ENCODE measurements at places on chromosomes 7 and 10.

DNA sequence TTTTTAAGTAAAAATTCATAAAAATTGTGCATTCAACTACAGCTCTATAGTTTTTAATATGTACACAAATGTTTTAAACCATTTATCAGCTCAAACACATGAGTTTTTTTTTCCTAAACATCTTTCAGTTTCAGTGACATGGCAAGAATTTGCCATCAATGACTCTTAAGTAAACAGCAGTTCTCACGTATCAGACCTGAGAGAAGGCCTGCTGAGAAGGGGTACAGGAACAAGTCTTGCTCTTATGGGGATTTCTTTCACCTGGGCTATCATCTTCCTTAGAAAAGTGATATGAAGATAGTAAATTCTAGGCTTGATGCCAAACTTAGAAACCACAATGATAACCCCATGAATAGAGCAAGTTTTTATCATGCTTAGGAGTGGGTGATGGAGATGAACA is 467.8 kb downstream of the ARL4A start:
- no peak for DNase-seq

- DNase-seq = no peak
These were observed 188.5 kb upstream of the FERD3L start for GRCh38 chr7:19333706-19334105.

DNA sequence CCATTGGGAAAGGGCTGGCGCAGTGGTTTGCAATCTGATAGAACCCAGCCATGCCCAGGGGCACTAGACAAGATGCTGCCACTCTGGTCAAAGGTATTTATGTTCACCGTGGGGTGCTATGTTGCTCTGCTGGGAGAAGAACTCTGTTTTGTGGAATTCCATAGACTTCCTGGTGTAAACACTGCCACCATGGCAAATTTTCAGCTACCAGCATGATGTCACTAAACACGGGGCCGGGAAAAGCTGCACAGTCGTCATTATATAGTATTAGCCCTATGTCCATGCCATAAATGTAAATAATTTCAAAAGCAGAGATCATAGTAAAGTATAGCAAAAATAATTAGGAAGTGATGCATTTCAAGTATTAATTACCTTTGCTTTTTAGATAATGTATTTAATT is 500.6 kb downstream of the PARD3 start:
- no peak for DNase-seq

GRCh38 chr10:86207226-86207625 is 159.4 kb downstream of the GRID1 start:
- no peak for DNase-seq

GRCh38 chr7:6221340-6222319 is 50.8 kb downstream of the CYTH3 start:
- DNase-seq = no peak

DNA sequence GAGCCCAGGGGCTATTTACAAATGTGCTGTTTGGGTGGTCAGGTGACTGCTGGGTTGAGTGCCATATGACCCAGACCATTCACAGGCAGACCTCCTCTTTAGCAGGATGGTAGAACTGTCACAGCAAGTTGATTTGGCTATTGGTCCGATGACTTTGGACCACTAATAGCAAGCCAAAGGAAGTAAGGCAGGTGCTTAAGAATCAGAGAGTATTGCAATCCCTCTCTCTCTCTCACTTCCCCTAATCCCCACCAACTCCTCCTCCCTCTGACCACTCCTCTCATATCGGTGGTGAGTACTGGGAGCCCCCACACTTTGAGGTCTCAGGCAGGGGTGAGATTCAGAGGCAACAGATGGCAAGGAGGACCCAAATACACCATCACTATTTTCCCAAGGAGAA is 165.3 kb downstream of the TRIL start:
- no peak for DNase-seq

DNA sequence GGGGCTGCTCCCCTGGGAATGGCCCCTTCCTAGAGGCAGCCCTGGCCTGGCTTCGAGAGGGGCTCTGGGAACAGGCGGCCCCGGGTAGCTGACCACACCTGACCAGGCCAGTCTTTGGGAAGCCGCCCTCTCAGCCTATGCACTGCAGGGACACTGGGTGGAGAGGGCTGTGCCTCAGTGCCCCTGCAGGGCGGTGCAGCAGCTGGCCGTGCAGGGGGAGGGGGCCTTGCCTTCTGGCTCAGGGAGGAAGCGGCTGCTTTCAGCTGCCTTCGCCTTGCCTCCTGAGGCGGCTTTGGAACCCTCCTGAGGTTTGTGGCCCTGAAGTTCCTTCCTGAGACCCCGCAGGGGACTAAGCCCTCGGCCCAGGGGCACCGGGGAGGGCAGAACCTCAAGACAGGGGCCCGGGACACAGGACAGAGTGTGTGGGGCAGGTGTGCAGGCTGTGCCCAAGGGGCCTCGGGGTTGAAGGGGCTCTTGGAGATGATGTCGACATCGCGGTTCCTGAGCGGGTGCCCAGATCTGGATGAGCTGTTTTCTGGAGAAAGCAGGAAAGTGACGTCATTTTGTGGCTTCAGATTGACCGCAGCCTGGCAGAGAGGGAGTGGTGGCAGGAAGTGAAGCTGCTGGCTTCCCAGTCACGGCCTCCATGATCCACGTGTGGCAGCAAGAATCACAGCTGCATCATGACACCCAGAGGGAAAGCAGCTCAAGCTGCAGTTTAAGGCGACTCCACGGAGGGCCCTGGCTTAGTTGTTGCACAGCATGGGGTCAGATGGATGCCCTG is 17.7 kb downstream of the ADAM8 start:
- DNase-seq = peak; percentile 89

GRCh38 chr7:142749218-142749993 is at the start of gene PRSS1:
Gene PRSS1, plus strand, starts transcription at chr7:142749472. Its CDS starts 13 bp downstream, at chr7:142749485.
- DNase-seq = no peak

- no peak for DNase-seq
These were observed 18.1 kb upstream of the GSTK1 start for GRCh38 chr7:143245123-143245522.

DNA sequence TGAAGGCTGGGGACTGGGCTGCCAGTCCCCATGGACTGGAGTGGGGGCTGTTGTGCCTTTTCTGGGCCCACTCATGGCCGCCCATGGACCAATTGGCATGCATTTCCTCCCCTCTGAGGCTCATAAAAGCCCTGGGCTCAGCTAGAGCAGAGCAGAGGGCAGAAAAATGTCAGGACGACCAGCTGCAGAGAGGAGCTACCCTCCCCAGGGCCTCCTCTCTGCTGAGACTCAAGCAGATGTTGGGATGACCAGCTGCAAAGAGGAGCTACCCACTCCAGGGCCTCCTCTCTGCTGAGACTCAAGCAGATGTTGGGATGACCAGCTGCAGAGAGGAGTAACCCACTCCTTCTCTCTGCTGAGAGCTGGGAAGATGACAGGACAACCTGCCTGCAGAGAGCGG is 20.3 kb upstream of the NUB1 start:
- no peak for DNase-seq

- no peak for DNase-seq
These were observed 8.9 kb downstream of the CDK14 start for GRCh38 chr7:90605055-90605454.

DNA sequence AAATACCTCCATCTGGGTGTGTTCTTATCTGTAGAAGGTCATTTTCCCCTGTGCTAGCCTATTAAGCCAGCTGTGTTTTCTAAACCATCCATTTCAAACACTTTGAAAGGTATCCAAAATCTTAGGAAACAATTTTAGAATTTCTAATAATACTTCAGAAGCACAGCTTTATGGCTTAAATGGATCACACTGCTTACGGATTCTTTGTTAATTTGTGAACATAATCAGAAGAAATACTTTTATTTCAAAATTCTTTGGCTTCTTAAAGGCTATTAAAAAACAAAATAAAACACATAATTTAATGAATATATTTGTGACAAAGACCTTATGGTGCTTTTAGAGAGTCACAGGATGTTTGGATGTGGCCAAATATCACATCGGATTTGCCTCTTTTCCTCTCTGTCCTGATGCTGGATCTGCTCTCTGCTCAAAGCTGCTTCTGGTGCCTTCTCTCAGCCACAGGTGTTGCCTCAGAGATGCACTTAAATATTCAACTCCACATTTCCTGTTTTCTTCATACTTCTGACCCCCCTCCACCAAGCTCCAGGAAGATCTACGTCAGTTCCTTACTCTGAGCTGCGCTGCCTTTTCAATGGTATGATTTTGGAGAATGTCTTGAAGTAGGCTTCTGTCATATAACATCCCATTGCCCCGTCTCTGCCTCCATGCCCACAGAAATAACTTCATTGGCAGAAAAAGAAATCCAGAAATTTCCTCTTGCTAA is 230.6 kb downstream of the MLLT10 start:
- DNase-seq = no peak

DNA sequence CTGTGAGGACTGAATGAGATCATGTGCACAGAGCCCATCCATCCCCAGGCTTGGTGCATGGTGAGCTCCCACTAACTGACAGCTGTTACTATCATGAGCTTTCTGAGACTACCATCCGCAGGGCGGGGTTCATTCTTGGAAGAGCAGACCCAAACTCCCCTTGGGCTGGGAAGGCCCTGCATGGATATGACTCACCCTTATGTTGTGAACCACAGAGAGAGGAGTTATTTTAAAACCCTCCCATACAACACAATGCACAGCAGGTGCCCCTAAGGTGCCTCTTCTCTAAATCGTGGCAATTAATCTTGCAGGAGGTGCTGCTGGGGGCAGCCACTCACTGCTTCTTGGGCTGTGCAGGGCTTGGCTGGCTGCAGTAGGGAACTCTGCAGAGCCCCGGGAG is 219.1 kb downstream of the GFRA1 start:
- DNase-seq = no peak

GRCh38 chr10:101614663-101615524 is 26.8 kb downstream of the DPCD start:
- DNase-seq = no peak

- peak; percentile 30 for DNase-seq
These were observed 111.8 kb downstream of the EGFR start for GRCh38 chr7:55130395-55131141.

DNA sequence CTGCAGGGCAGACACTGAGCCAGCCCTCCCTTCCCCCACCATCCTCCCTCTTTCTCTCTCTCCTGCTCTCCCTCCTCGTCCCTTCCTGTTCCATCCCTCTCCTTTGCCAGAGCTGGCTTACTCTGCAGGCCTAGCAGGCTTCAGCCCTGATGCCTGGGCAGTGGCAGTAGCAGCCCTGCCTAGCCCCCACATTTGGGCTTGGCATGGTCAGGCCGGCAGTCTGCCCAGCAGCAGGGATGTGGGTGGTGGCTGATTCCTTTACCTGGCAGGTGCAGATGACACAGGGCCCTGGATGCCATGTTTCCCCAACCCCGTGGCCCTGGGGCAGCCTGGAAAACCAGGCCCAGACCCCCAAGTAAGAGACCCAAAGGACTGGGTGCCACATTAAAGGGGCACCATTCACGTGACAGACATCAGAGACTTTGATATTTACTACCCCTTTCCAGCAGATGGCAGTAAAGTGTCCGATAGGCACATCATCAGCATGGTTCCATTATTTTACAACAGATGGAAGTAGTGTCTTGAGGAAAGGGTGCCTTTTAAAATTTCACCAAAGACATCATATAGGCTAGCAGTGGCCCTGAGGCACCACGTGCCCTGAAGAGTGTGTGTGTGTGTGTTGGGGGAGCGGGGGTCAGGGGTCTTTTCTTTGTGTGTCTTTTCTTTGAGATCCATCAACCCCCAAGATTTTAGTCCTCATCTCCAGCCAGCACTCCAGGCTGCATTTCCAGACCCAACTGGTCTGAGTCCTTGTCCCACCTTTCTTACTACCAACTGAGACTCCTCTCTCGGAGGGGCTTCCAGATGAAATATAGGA is 5.9 kb downstream of the KCP start:
- DNase-seq = no peak

GRCh38 chr10:67306588-67307205 is 380.9 kb downstream of the LRRTM3 start:
- no peak for DNase-seq

DNA sequence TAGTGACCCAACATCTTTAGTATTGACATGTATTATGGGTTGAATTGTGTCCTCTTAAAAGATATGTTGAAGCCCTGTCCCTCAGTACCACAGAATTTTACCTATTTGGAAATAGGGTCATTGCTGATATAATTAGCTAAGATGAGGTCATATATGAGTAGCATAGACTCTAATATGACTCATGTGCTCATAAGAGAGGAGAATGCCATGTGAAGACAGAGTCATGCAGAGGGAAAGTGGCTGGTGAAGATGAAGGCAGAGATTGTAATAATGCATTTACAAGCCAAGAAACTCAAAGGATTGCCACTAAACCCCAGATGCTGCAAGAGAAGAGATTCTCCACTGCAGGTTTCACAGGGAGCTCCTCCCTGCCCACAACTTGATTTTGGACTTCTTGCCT is 496.4 kb downstream of the KIF20B start:
- no peak for DNase-seq

GRCh38 chr7:156590212-156590611 is 50.4 kb upstream of the RNF32 start:
- DNase-seq = no peak

DNA sequence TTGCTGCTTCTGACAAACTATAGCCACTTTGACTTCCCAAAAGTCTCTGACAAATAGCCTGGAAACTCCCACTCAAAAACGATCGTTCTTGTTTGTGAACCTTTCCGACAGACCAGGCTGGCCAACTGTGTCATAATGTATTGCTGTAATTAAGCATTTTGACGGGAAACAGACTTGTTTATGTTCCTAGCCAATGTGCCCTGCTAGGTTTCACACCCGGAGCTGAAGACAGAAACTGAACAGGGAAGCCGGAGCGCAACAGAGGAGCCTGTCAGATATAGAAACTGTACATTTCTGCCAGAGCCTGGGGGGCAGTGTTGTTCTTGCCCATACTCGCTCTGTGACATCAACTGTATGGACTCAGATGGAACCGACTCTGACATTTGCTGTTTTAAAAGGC is 55.3 kb upstream of the C7orf33 start:
- no peak for DNase-seq

GRCh38 chr7:110337646-110338045 is 753.3 kb upstream of the LRRN3 start:
- no peak for DNase-seq

DNA sequence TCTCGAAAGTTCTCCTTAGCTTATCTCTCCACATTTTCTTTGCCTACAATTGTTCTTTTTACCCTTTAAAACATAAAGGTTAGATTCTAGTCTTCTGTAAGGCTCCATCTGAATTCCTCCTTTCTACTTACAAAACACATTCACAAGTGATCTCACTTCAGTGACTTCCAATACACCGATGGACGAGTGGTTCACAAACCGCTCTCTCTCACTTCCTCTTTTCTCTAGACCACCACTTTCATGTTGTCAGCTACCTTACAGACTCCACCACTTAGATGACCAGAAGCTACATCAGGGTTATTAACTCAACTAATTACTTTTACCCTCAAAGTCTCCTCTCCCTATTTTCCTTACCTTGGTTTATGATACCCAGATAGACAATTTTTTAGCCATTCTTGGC is 11.8 kb downstream of the MET start:
- no peak for DNase-seq

- DNase-seq = no peak
These were observed 27.8 kb downstream of the ADCY1 start for GRCh38 chr7:45601816-45602540.

All from GOT3 (cell line).